Heart left ventricle (tissue), 16 donors: ENCODE measurements at places on chromosomes 11 and 22. TPM values are rescaled to one million over a fixed set of nuclear protein-coding genes. Genes with fewer than 3 reads are reported as not detected.

Gene C11orf21
- 5.1 TPM for polyA plus RNA-seq

Gene OR52N1
- polyA plus RNA-seq, result not detected

Gene ZP1
- polyA plus RNA-seq, result 0.15 TPM

Gene CNGA4
- polyA plus RNA-seq, result 0.11 TPM

Gene HPX
- polyA plus RNA-seq, result 0.46 TPM

Gene DNAJB7
- polyA plus RNA-seq, result not detected

DNA sequence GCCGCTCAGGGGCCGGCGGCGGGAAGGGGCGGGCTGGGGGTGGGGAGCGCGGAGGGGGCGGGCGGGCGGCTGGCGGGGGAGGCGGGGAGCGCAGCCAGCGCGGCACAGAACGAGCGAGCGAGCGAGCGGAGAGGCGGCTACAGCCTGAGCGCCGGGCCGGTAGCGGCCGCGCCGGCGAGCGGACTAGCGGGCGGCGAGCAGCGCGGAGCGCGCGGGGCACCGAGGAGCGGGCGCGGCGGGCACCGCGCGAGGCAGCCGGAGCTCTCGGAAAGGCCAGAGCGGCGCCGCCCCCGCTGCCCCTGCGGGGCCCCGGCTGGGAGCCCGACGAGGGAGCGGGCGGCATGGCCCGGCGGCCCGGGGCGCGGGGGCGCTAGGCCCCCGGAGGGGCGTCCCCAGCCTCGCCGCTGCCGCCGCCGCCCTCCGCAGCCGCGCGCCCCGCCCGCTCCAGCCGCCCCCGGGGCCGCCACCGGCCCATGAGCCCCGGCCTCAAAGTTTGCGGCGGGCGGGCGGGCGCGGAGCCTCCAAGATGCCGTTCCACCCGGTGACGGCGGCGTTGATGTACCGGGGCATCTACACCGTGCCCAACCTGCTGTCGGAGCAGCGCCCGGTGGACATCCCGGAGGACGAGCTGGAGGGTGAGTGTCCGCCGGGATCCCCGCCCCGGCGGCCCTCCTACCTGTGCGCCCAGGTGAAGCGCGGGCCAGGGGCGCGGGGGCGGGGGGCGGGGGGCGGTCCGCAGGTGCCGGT, at the start of gene CABP7:
Gene CABP7 (plus strand): TSS at position 105 of the 747 bp plus-strand sequence. CDS start 422 bp downstream, at position 527.
- no peak for DNase-seq
- H3K27ac ChIP-seq, result no peak within 1 kb of the TSS
- H3K36me3 ChIP-seq, result no peaks in the 10 kb centered on the region
- peaks cover 60% of the 10 kb centered on the region for H3K27me3 ChIP-seq
- H3K4me1 ChIP-seq, result peaks cover 16% of the 10 kb centered on the region

- H3K27me3 ChIP-seq, result no peaks in the 10 kb centered on the region
- H3K4me3 ChIP-seq, result no peak overlapping the region
- no peak overlapping the region for H3K27ac ChIP-seq
- no peak for DNase-seq
Observed at GRCh38 chr11:2088746-2089535, 50.2 kb downstream of the IGF2 start.

DNA sequence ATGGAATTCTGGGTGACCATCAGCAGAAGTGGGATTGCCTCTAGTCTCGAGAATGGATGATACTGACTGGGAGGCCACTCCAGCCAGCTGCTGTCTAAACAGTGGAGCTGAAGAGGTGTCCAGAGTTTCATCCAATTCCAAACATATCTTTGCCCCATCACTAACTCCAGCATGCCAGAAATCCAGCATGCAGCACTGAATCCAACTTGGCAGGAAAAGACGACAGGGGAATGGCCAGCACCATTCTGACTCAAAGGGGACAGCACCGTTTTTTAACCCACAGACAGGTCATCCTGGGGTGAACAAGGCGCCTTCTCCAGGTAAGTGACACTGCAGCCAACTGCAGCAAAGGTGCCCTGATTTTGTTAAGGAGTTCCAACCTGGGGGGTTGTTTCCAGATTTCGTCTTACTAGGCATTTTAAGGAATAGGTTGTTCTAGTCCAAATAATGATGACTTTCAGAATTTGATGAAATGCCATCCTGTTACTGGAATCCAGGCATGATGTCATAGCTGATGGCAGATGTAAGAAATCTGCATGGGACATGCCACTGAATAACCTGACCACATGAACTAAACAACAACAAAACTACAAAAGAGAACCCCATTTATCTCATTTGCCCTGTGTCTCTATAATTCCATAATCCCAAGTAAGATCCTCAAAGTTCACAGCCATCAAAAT, 32.3 kb downstream of the FEZ1 start:
- no peak for DNase-seq
- peaks cover 3% of the 10 kb centered on the region for H3K36me3 ChIP-seq
- H3K4me3 ChIP-seq, result no peak overlapping the region

- H3K4me3 ChIP-seq, result no peak overlapping the region
- no peaks in the 10 kb centered on the region for H3K36me3 ChIP-seq
- peak; percentile 37 for DNase-seq
- no peaks in the 10 kb centered on the region for H3K27me3 ChIP-seq
- peak overlapping the region; percentile 32 for H3K27ac ChIP-seq
- peaks cover 32% of the 10 kb centered on the region for H3K4me1 ChIP-seq
Observed at GRCh38 chr11:2512431-2513407, 67.9 kb downstream of the KCNQ1 start.

DNA sequence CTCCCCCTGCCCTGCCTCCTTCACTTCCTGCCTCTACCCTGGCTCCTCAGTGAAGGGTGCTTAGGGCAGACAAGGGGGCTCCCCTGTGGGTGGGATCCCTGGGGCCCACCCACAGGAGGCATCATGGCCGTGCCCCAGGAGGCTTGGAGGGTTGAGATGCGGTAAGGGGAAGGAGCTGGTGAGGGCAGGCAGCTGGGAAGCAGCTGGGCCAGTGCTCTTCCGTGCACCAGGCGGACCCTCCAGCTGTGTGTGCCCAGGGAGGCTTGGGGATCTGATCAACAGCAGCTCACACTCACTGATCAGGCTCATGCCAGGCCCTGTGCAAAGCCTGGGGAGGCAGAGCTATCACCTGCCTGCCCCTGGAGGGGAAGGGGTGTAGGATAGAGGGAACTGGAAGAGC, 59.3 kb upstream of the TTLL12 start:
- H3K4me1 ChIP-seq, result no peaks in the 10 kb centered on the region
- no peak overlapping the region for H3K4me3 ChIP-seq

DNA sequence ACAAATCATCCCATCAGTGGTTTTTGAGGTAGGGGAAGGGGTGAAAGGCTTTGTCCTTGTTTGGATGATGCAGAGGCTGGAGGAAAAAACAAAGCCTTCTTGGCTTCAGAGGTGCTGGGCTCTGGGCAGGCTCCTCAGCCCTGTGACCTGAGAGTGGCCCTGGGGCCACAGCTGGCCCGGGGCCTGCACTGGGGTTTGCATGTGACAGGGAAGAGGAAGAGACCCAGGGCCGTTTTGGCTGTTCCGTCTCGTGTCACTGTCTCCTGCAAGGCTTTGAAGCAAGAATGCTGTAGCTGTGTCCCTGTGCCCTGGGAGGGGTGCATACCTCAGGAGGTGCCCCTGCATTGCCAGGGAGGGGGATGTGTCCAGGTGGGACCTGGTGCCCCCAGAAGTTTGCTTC, 12.6 kb downstream of the ARHGAP8 start:
- H3K4me3 ChIP-seq, result no peak overlapping the region
- no peak overlapping the region for H3K27ac ChIP-seq
- H3K36me3 ChIP-seq, result no peaks in the 10 kb centered on the region
- no peaks in the 10 kb centered on the region for H3K4me1 ChIP-seq
- DNase-seq, result no peak
- no peaks in the 10 kb centered on the region for H3K27me3 ChIP-seq

DNA sequence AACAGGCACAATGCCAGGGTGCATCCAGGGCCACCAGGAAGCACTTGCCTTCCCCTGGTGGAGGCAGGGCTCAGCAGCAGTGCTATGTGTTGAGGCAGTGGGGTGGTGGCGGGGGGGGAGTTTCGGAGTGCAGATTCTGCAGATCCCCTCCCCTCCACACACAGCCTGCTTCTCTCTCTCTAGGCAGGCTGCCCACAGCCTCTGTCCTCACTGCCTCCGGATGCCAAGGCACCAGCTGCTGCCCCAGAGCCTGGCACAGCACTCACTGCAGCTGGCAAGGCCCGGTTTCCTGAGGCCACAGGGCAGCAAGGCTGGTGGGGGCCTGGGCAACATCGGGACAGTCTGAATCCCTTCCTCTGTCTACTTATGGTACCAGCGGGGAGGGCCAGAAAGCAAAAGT, 35.8 kb downstream of the NRXN2 start:
- no peaks in the 10 kb centered on the region for H3K36me3 ChIP-seq
- peaks cover 16% of the 10 kb centered on the region for H3K4me1 ChIP-seq
- H3K27ac ChIP-seq, result no peak overlapping the region
- no peak overlapping the region for H3K4me3 ChIP-seq

DNA sequence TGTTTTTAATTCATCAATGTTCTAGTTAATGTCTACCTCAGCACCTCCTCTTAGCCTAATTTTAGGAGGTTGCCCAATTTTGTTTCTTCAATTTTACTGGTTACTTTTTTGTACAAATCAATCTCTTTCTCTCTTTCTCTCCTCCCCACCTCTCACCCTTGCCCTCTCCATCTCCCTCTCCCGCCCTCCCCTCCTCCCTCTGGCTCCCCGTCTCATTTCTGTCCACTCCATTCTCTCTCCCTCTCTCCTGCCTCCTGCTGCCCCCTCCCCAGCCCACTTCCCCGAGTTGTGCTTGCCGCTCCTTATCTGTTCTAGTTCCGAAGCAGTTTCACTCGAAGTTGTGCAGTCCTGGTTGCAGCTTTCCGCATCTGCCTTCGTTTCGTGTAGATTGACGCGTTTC, 40.9 kb upstream of the NNMT start:
- DNase-seq, result no peak
- no peaks in the 10 kb centered on the region for H3K36me3 ChIP-seq
- H3K4me1 ChIP-seq, result peaks cover 23% of the 10 kb centered on the region
- H3K4me3 ChIP-seq, result no peak overlapping the region
- H3K27me3 ChIP-seq, result no peaks in the 10 kb centered on the region

- no peak overlapping the region for H3K4me3 ChIP-seq
- no peaks in the 10 kb centered on the region for H3K36me3 ChIP-seq
- H3K27me3 ChIP-seq, result no peaks in the 10 kb centered on the region
- DNase-seq, result no peak
Observed at GRCh38 chr22:17576470-17576869, 13.2 kb downstream of the SLC25A18 start.

GRCh38 chr11:85810871-85811611, at the start of gene SYTL2:
Gene SYTL2, minus strand, starts transcription at chr11:85811141. Its CDS starts 53,416 bp downstream, at chr11:85757725.
- H3K4me1 ChIP-seq, result peaks cover 15% of the 10 kb centered on the region
- peak; percentile 74 for DNase-seq
- no peaks in the 10 kb centered on the region for H3K27me3 ChIP-seq
- peak within 1 kb of the TSS; percentile 80 for H3K4me3 ChIP-seq
- H3K36me3 ChIP-seq, result no peaks in the 10 kb centered on the region

GRCh38 chr11:100920593-100920992, 209.0 kb downstream of the PGR start:
- no peak overlapping the region for H3K27ac ChIP-seq
- H3K36me3 ChIP-seq, result no peaks in the 10 kb centered on the region
- H3K27me3 ChIP-seq, result no peaks in the 10 kb centered on the region
- H3K4me1 ChIP-seq, result no peaks in the 10 kb centered on the region

DNA sequence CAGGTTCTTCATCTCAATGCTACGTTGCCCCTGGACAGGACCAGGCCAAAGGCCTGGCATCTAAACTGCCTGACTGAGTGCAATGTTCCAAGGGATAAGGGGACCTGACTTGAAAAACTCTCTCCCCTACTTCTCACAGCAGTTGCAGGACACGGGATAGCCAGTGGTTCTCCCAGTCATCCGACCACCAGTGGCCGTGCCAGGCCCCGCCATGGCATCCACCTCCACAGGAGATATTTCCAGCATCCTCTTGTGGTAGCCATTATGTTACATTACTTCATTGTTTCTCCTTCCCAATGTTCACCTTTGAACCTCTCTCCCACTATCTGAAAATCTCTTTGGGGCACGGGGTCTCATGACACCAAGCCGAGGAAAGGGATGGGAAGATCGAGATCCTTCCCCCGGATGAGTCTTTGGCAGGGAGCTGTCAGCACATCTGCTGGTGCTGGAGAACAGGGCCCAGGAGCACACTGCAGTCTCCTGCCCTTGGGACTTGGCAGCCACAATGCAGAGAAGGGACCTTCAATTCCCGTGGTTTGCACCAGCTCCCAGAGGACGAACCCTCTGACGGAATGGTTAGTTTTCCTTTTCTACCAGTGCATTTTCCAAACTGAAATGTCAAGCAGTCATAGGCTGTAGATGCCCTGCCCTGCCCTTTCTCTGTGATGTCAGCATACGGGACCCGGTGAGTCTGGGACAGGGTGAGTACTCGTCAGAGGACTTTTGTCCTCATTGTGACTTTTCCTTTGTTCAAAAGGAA, 121.2 kb downstream of the ETS1 start:
- H3K27me3 ChIP-seq, result no peaks in the 10 kb centered on the region
- H3K27ac ChIP-seq, result peak overlapping the region; percentile 74
- H3K4me1 ChIP-seq, result peaks cover 81% of the 10 kb centered on the region

GRCh38 chr11:119585043-119585781, 143.8 kb downstream of the NECTIN1 start:
- no peak for DNase-seq
- peaks cover 17% of the 10 kb centered on the region for H3K4me1 ChIP-seq
- H3K27ac ChIP-seq, result no peak overlapping the region
- peaks cover 14% of the 10 kb centered on the region for H3K27me3 ChIP-seq
- H3K4me3 ChIP-seq, result peak overlapping the region; percentile 55

DNA sequence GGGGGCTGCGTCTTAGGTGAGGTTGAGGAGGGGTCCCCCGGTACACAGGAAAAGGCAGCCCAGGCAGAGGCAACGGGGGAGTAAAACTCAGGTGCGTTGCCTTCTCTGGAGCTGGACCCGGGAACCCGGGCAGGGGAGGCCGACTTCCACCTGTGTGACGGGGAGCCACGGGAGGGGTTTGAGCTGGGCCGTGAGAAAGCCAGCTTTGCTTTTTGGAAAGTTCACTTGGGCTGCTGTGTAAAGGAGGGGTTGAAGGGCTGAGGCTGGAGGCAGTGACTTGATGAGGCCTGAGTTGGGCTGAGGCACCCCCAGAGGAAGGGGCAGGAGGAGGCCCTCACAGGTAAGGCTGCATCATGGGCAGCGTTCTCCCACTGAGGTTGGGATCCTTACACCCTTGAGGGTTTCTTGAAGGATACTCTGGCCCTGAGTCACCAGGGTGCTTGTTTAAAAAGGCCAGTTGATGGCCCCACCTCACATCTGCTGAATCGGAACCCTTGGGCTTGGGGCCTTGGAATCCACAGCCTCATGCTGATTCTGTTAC, 47.2 kb downstream of the CHRDL2 start:
- no peak for DNase-seq
- peak overlapping the region; percentile 26 for H3K4me3 ChIP-seq
- H3K36me3 ChIP-seq, result no peaks in the 10 kb centered on the region
- no peak overlapping the region for H3K27ac ChIP-seq
- peaks cover 3% of the 10 kb centered on the region for H3K4me1 ChIP-seq

DNA sequence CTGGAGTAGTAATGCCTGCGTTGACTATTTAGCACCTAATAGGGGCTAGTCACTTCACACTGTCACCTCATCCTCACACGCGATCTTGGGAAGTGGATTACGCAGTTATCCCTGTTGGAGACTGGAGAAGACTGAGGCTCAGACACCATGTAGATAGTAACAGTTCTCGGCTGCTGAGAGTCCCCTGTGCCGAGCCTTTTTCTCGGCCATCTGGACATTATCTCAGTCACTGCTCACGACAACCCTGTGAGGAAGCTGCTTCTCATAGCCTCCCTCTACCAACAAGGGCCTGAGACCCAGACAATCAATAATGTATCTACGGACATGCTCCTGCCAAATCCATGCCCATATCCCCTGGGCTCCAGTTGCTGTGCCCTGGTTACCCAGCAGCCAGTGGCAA, 25.9 kb downstream of the SCUBE1 start:
- H3K4me1 ChIP-seq, result peaks cover 10% of the 10 kb centered on the region
- no peaks in the 10 kb centered on the region for H3K36me3 ChIP-seq
- H3K27me3 ChIP-seq, result no peaks in the 10 kb centered on the region
- no peak overlapping the region for H3K27ac ChIP-seq

GRCh38 chr11:79466411-79466810, 25.6 kb upstream of the TENM4 start:
- H3K4me3 ChIP-seq, result no peak overlapping the region
- no peak overlapping the region for H3K27ac ChIP-seq
- no peaks in the 10 kb centered on the region for H3K36me3 ChIP-seq
